ENCODE measurements at places on chromosomes 16 and 17. TPM values are rescaled to one million over a fixed set of nuclear protein-coding genes. Genes with fewer than 3 reads are reported as not detected.
A peak's percentile ranks its signal among the peaks of the same experiment; 100 is the strongest.

Gene GAST
- not detected for total RNA-seq

DNA sequence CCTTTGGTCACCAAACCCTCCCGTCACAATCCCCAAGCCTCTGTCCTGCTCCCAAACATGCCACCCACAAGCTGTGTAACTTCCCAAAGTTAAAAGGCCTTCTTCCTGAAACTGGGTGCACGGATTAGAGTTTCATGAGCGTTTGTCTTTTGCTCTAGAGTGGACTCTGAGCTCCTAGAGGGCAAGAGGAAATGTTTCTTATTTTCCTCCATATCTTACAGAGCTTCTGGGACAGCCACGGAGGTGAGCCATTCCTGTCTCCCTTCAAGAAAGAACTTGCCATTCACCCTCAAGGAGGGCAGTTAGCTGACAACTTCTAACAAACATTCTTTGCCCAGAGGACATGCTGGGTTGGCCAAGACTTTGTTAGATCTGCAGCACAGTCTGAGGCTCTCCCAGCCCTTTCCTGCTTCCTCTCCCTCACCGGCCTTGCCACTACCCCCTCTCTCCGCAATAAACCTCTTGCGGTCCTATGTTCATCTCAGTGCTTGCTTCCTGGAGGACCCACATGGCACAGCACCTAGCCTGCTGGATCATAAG lies 2.6 kb upstream of the MYCBPAP start:
- no peak for DNase-seq

- DNase-seq, result no peak
These were observed 270.1 kb downstream of the PHKB start for GRCh38 chr16:47731252-47731651.

Gene TEKT1
- total RNA-seq, result not detected

Gene CDH3
- total RNA-seq, result 5.3 TPM

DNA sequence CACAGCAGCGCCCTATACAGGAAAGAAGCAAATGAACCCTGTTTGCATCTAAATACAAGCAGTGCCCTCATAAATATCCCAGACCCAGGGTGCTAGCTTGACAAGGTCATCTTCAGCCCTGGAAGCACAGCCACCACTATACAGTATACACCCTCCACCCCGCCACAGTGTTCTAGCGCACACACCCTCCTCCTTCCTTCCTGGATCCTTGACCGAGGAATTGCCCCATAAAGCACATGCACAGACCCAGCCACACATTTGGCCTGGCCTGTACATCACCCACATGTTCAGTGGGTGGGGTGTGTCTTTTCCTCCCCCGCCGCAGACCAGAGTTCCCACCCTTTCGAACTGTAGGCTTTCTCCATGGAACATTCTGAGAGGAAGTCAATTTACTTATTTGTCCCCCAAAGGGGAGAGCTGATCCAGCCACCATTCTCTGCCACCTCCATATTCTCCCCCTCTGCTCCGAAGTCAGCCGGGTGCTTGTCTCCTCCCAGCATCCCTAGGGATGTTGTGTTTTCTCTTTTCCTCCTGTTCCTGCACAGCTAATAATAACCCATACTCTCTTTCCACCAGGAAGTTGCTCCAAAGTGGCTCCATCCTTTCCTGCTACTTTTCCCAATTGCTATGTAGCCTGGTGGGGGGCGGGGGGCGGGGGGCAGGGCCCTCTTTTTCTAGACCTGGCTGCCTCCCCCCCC lies 6.6 kb downstream of the ABI3 start:
- no peak for DNase-seq

- DNase-seq, result no peak
These were observed 8.8 kb downstream of the NFATC3 start for GRCh38 chr16:68093816-68094613.

DNA sequence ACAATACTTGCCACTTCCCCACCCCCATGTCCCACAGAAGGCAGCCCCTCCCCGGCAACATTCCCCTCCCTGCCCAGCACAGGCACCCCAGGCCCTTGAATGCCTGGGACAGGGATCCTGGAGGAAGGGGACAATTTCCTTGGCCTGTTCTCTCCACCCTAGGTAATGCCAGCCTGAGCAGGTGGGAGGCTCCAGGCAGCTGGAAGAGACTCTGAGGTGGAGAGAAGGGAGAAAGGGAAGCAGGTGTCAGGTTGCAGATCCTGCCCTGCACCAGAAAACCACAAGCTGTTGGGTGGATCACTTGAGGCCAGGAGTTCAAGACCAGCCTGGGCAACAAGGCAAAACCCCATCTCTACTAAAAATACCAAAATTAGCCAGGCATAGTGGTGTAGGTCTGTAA lies 8.9 kb downstream of the MPP2 start:
- no peak for DNase-seq

DNA sequence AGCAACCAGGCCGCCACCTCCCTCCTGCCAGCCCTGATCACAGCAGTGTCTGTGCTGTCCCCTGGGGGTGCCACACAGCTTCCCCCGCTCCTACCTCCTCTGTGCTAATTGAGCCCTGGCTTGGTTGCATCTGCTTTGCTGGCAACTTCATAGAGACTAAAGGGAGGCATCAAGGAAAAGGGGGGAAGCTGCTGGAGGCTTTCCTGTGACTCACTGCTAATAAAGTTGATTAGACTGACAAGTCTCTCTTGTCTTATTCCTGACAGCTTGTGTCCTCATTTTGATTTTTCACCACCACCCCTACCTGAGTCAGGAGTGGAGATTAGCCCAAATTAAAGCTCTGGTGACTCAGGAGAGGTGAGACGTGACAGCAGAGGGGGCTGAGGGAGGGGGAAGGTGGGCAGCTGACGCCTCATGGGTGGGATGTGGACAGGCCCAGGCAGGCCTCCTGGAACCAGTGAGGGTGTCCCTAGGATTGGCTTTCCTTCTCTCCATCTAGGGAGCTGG lies 310.0 kb downstream of the CBLN1 start:
- DNase-seq, result no peak

- no peak for DNase-seq
These were observed 933.4 kb downstream of the KCNJ2 start for GRCh38 chr17:71102777-71103176.

Gene DNAAF8
- total RNA-seq, result 0.31 TPM

Gene TP53TG3B
- not detected for total RNA-seq

GRCh38 chr17:1108765-1109605 lies 70.8 kb downstream of the ABR start:
- peak; percentile 73 for DNase-seq

DNA sequence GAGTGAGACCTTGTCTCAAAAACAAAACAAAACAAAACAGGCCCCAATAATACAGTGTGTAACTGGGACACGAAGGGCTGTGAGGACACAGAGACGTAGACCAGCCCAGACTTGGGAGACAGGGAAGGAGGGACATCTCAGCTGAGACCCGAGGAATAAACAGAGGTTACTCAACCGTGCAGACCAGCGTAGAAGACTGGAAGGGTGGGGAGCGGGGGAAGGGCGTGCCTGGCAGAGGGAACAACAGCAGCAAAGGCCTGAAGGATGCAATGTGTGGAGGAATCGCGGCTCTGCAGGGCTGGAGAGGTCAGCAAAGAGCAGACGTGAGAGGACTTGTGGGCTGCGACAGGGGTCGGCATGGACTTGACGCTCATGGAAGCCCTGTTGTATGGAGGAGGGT lies 11.6 kb upstream of the CES4A start:
- no peak for DNase-seq

- DNase-seq, result no peak
These were observed 135.8 kb downstream of the USP31 start for GRCh38 chr16:23013484-23013883.

- DNase-seq, result no peak
These were observed 579 bp upstream of the LRRC59 start for GRCh38 chr17:50397919-50398285.

- DNase-seq, result no peak
These were observed 17.7 kb downstream of the GFOD2 start for GRCh38 chr16:67701420-67701819.

Gene SOX9
- total RNA-seq, result not detected

DNA sequence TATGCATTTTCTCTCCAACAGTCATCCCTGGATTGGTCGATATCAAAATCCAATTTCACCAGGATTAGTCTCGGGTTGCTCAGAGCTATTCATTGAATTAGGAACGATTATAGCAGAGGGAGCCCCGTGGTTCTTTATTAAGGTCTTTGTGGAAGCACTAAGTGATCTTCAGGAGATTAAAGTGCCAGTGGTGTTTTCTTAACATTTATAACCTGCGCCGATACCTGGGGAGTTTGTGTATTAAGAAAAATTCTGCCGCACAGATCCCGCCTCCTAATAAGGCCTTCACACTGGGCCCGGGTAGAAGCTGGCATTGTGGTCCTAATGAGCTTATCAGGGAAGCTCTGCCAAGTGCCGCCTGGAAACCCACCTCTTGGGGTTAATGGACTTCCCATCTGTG lies 238.7 kb downstream of the RBFOX1 start:
- no peak for DNase-seq

GRCh38 chr16:24853830-24854229 lies 8.1 kb downstream of the SLC5A11 start:
- DNase-seq, result no peak

DNA sequence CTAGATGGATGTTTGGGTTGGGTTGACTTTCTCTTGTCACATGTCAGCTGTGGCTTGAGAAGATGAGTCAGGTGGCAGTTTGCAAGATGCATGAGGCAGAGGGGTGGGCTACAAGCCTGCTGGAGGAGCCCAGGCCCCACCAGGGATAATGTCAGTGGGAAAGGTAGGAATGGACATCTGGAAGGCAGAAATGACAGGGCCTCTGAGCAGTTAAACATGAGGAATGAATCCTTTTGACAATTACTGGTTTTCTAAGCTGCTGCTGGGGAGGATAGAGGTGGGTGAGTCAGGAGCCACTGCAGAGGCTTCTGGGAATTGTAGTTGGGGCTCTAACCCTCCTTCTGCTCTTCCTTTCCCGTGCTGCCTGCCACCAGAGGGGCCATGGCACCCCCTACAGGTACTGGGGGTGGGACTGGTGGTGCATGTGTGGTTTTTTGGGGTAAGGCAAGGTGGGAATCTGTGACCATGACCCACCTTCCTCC lies 15.7 kb downstream of the SLC52A1 start:
- peak; percentile 65 for DNase-seq

Gene SRCIN1
- 1.6 TPM for total RNA-seq

- no peak for DNase-seq
These were observed 453.2 kb upstream of the SOX9 start for GRCh38 chr17:71667661-71668060.

GRCh38 chr16:50668368-50669008 lies 12.6 kb downstream of the SNX20 start:
- no peak for DNase-seq

- peak; percentile 4 for DNase-seq
These were observed 187.0 kb downstream of the SEC14L1 start for GRCh38 chr17:77327566-77328464.

Gene MYCBPAP
- total RNA-seq, result 8.1 TPM

Gene TMEM88
- total RNA-seq, result 2.4 TPM

DNA sequence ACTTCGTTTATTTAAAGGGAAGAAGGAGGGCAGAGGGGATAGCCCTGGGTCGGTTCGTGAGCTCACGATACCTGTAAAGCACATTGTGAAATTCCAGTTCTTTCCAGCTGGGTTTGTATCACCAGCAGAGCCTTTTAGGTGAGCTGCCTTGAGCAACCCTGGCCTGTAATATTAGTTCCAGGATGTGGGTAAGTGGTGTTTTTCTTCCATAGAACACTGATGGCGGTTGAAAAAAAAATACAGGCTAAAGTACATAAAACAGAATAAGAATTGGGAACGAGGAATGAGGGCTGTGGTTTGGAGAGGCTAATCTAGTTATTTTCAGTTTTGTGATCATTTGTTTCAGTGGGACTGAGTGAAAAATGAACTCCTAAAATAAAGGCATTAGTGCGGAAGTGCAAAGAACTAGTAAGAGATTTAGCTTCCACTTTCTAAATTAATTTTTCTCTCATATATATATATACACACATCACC lies 20.6 kb downstream of the HS3ST3B1 start:
- DNase-seq, result no peak

DNA sequence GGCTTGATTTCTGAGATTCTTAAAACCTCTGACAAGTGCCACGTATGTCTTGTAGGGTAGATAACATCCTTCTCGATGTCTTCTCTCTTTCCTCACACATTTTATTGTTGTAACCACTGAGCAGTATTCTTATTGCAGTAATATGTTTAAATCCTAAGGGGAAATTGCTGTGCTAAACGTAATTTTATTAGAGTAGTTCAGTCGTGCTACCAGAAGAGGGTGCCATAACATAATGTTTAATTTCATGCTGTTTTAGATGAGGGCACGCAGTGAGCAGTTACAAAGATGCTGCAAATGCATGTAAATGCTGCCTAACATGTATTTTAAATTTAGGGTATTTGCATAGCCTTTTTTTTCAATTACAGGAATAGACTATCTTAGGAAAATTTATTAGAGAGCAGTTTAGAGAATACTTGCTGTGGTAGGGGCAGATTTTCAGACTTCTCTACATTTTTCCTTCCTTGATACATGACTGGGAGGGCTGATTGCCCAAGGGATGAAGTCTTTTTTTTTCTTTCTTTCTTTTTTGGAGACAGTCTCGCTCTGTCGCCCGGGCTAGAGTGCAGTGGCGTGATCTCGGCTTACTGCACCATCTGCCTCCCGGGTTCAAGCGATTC lies 51.7 kb downstream of the GAN start:
- no peak for DNase-seq

DNA sequence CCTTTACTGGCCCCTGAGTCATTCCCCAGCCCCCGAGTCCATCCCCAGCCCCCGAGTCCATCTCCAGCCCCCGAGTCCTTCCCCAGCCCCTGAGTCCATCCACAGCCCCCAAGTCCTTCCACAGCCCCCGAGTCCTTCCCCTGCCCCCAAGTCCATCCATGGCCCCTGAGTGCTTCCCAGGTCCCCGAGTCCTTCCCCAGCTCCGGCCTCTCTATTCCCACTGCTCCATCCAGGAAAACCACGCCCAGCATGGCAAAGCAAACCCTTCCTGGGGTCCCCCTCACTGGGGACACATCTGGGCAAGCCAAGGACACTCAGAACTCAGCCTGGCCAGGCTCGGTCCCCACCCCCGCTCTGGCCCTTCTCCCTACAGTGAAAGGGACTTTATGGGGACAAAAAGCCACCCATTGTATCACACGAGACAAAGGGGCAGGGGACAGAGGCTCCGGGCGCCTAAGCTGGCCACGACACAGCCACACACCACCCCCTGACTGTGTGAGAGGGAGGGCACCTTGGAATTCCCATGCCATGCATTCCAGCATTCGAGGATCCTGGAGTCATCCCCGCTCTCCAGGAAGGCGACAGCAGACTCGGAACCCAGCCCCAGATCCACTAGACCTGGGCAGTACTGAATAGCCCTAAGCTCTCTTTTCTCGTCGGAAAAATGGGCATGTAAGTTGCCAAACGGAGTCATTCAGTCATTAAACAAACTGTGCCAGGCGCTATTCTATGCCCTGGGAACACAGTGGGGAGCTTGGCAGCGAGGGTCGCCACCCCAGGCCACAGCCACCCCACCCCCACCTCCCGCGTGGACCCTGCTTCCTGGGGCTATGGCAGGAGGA lies 14.0 kb downstream of the PLLP start:
- no peak for DNase-seq

Gene GP1BA
- not detected for total RNA-seq

- no peak for DNase-seq
These were observed 32.2 kb downstream of the RNF157 start for GRCh38 chr17:76208120-76208519.

All from activated CD4-positive, alpha-beta memory T cell treated with anti-CD3 and anti-CD28 coated beads for 36 hours (primary cell).